ENCODE measurements at places on chromosomes 7 and 10. TPM values are rescaled to one million over a fixed set of nuclear protein-coding genes. Genes with fewer than 3 reads are reported as not detected.

RBP4 gene
- total RNA-seq: 1.2 TPM

ABCB1 gene
- total RNA-seq: 2.5 TPM

SSC4D gene
- 0.72 TPM for total RNA-seq

CACNB2 gene
- total RNA-seq: 1.1 TPM

ANKRD26 gene
- 6.1 TPM for total RNA-seq

CFAP58 gene
- 0.26 TPM for total RNA-seq

IFIT2 gene
- total RNA-seq: 7.1 TPM

SYNPO2L gene
- total RNA-seq: 2.3 TPM

ZRANB1 gene
- total RNA-seq: 8.2 TPM

NPSR1 gene
- total RNA-seq: not detected

OR2A12 gene
- total RNA-seq: not detected

CCNY gene
- 50.0 TPM for total RNA-seq

WDFY4 gene
- total RNA-seq: 132 TPM

TSPAN12 gene
- 1.9 TPM for total RNA-seq

TDRD1 gene
- total RNA-seq: not detected

DNA sequence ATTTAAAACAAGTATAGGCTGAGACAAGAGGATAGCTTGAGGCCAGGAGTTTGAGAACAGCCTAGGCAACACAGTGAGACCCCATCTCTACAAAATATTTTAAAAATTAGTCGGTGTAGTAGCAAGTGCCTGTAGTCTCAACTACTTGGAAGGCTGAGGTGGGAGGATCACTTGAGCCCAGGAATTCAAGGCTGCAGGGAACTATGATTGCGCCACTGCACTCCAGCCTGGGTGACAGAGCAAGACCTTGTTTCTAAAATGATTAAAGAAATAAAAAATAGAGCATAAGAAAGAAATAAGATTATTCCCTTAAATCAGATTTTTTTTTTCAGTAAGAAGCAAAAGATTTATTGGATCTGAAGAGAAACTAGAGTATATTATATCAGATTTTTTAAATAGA lies 11.7 kb downstream of the LRRC20 start:
- DNase-seq: no peak

DNA sequence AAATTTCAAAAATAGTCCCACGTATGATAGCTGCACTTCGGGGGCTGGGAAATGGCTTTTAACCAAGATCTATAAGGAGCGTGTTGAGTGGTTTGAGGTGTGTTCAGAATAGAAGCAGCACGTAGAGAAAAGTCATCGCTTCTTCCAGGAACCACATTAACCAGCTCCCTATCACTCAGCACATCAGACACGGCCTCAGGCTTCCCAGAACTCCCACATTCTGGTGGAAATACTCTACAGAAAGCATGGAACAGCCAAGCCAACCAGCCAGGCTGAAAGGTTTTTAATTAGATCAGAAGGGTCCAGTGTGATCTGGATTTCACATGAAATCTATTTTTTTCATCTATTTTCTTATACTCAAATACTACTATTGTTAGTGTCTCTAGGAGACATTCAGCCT lies 231.5 kb upstream of the NRP1 start:
- no peak for DNase-seq

DNA sequence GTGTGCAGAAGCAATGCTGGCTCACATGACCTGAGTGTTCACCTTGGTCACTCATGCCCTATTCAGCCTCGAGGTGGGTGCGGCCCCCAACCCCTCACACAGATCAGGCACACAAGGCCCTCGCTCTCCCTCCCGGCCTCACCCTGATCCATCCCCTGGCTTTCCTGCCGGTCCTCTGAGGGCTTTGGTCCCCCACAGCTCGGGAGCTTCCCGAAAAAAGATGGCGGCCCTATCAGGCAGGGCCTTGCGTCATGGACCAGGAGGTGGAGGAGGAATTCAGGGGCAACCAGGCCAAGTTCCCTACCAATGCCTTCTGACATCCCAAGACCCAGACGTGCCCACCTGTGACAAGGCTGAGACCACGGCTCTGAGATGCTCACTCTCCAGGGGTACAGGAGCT lies 43.7 kb upstream of the DNAAF5 start:
- no peak for DNase-seq

DNA sequence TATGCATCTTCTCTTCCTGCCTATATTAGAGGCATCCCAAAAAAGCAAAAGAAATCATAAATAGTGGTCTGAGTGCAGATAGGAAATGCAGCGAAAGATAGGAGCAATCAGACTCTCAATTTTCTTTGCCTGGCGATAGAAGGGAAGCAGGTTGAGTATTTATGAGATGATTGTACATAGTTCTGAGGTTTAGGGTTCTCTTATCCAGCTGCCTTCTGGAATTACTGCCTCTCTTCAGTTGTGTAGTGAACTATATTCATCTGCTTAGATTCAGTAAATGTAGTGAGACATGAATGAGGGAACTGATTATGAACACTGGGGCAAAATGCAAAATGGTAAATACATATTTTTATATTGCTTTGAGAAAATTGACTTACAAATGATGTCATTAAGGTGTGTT lies 93.0 kb upstream of the CYP26C1 start:
- no peak for DNase-seq

DNA sequence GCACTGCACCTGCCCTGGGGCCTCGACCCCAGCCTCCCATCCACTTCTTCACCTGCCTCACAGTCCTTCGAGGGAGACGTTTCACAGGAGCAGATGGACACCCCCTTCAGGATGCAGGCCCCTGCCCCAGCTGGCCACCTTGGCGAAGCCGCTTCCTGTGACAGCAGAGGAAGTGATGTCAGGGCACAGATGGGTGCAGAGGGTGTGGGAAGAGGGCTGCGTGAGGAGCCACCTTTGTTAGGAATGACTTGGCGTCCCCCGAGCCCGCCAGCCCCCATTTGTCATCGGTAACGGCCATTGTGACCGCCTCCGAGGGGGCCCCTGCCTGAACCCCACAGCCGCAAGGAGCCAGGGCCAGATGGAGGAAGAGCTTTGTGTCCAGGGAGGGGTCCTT lies 47.4 kb upstream of the SLC29A3 start:
- no peak for DNase-seq

DNA sequence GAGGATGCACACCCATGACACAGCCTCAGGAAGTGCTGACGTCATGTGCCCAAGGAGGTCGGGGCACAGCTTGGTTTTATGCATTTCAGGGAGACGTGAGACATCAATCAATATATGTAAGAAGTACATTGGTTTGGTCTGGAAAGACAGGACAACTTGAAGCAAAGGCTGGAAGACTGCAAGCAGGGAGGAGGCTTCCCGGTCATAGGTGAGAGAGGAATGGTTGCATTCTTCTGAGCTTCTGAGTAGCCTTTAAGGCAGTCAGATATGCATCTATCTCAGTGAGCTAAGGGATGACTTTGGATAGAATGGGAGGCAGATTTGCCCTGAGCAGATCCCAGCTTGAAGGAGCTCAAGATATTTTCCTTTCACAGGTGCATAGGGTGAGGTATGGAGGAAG lies 349.5 kb downstream of the TYW1 start:
- no peak for DNase-seq

GRCh38 chr10:77501152-77501845 lies 136.3 kb downstream of the KCNMA1 start:
- no peak for DNase-seq

- DNase-seq: no peak
Measured at GRCh38 chr10:93054486-93054885, 6.1 kb upstream of the CYP26C1 start.

DNA sequence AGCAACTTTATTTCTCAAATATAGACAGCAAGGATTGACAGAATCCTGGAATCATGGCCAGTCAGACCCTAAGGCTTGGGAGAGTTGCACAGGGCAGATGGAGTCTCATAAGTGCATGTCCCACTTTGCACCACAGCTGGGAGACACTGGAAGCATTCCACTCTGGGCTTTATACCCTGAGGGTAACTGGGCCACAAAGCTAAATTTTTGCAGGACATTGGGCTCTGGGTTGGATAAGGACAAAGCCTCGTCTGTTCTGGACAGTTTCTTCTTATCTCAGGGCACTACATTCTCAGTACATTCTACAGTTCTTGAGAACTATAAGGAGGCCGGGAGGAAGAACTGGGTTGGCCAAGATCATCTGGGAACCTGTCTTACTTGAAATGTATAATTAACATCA lies 158.3 kb upstream of the IGFBP3 start:
- DNase-seq: no peak

- DNase-seq: no peak
Measured at GRCh38 chr7:127976056-127976737, 55.0 kb downstream of the LRRC4 start.

GRCh38 chr10:131183546-131184045 lies 127.9 kb downstream of the TCERG1L start:
- no peak for DNase-seq

DNA sequence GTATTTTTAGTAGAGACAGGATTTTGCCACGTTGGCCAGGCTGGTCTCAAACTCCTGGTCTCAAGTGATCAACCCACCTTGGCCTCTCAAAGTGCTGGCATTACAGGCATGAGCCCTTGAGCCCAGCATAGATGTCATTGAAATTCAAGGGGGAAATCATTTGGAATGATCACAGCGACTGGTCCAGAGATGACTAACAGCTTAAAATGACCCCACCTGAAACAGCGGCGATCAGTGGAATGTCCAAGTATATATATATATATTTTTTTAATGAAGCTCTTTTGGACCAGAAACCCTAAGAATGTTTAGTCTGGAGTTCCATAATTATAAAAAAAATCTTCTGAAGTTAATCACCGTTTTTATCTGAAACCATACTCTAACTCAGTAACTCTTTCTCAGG lies 12.5 kb upstream of the AKR1E2 start:
- DNase-seq: no peak

DNA sequence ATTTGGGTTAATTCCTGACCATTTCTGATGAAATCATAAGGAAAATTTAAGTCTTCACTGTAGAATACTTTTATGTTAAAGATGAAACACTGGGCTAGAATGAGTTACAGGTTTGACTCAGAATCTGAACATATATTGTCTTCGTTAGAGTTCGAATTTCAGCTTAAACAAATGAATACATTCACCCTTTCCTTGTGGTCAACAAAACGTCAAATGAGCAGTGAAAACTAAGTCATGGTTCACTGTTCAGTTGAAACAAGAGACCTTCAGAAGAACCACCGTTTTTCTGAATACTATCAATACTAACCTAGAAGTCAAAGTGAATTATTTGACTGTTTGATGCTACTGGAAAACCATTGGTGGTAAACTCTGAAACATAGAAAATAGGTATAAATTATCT lies 235.2 kb upstream of the ZWINT start:
- DNase-seq: no peak

DNA sequence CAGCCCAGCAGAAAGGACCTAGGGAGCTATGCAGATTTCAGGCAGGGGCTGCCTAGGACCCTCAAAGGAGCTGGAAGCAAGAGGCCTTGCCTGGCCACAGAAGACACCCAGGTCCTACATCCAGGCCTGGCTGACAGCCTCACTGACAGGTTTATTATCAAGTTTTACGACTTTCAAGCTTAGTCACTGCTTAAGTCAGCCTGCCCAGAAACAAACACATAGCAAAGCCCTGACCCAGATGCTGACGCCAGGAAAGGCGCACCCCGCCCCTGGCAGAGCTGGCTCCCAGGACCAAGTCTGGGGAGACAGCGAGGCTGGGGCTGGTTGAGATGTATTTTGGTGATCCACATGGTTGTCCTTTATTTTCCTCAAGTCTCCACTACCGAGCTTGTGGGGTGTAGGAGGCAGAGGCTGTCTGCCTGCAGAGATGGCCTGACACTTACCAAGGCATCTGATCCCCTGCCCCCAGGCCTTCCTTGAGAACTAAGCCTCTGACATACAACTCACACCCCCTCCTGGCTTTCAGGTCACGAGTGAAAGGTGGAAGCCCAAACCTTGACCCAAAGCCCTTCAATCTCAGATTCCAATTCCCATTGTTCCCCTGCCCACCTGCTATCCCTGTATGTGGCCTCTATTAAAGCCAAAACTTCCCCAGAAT lies 80.7 kb upstream of the EMX2 start:
- no peak for DNase-seq

GRCh38 chr7:54116956-54117355 lies 425.2 kb upstream of the VSTM2A start:
- no peak for DNase-seq

DNA sequence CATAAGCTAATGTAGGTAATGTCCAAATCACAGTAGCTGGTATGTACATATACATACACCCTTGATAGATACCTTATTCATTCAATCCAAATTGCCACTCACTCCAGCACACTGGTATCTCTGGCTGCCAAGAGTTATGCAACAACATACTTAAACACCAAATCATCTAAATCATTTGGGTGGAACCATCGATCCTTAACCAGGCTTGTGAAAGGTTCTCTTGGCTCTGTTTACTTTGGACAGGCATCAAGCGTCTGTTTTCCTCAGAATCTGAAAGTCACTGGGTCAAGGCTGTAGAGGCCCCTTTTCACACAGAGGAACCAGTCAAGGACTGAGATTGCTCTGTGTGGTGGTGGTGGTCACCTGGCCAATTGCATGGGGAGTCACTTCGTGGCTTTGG lies 24.6 kb downstream of the JAZF1 start:
- no peak for DNase-seq

DNA sequence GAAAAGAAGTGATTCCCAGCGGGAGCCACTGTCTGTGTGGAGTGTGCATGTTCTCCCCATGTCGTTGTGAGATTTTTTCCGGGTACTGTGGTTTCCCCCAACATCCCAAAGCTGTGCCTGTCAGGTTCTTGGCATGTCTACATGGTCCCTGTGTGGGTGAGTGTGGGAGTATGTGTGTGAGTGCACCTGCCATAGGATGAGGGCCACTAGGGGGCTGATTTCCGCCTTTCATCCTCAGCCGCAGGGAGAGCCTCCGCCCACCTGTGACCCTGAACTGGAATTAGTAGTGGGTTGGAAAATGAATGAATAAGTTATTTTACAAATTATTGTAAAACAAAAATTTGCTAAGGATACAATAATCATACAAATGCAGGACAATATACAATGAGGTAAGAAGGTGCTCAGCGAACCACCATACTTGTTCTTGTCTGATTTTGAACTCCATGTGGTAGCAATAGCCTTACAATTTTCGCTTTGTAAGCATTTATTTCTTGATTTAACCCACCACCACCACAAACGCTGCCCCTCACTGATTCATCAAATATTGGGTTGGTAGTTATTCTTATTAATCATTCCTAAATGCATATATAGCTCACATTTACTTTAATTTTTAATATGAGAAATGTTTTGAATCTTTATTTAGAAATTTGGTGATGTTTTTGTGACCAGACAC lies 641.2 kb upstream of the VSTM2A start:
- no peak for DNase-seq

DNA sequence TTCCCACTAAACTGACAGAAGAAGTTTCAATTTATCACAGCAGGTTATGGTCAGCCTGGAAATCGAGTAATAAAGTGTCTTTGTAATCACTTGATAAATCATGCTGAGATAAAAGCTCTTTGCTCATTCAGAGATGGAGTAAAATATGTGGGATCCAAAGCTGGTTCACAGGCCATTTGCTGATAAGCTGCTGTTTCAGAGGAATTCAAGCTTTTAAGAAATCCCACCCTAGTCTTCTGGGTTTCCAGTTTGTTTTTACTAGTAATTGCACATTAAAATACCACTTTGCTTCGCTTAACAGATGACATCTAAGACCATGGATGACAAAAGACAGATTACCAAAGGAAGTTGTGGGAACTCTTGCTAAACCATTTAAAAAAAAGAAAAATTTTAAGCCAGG lies 37.4 kb upstream of the CDK6 start:
- no peak for DNase-seq

All from GM12878 (cell line).